Esophagus squamous epithelium (tissue), 5 donors: ENCODE measurements at places on chromosomes 2 and 18. TPM values are rescaled to one million over a fixed set of nuclear protein-coding genes. Genes with fewer than 3 reads are reported as not detected.

GRCh38 chr2:179240481-179241451 is 23.9 kb downstream of the SESTD1 start:
- no peak for DNase-seq

GRCh38 chr18:55875371-55875901 is 287.4 kb upstream of the TCF4 start:
- DNase-seq: no peak

CDH7 gene
- not detected for total RNA-seq

GRCh38 chr2:237336131-237336530 is 77.8 kb downstream of the COL6A3 start:
- DNase-seq: no peak

KCNJ13 gene
- not detected for total RNA-seq

DNA sequence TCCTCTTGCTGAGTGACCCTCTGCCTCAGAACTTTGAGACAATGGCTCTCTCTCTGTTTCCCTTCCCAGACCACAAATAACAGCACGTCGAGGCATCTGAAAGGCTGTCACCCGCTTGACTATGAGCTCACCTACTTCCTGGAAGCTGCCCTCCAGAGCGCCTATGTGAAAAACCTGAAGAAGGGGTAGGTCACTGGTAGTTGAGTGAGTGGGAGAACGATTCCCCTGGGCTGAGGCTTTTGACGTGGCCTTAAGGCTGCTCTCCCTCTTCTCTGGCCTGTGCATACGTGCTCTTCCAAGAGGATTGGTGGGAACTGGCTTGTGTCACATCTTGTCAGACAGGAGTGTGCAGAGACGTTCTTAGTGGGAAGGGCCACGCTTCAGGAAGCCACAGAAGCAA is 63.1 kb upstream of the MCFD2 start:
- no peak for DNase-seq
